ENCODE measurements at places on chromosomes 5 and 9.

DNA sequence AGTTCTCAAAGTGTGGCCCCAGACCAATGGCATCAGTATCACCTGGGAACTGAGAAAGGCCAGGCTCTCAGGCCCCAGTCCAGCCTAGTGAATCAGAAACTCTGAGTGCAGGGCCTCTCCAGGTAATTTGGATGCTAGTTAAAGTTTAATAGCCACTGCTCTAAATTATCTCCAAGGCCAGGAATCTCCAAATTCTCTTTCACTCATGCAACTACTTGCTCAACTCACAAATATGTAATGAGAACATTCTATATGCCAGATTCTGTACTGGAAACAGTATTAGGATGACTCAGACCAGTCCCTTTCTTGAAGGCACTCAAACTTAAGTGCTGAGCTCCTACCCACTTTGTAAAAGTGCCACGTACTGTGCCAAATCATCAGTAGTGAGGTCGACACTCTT, 84.6 kb downstream of the PAPPA start:
- DNase-seq: no peak

- DNase-seq: no peak
These were observed 106.5 kb upstream of the SIMC1 start for GRCh38 chr5:176131771-176132170.

GRCh38 chr5:121949885-121950284, 11.9 kb upstream of the SRFBP1 start:
- no peak for DNase-seq

- DNase-seq: no peak
These were observed 50.1 kb downstream of the FAM78A start for GRCh38 chr9:131226226-131226625.

DNA sequence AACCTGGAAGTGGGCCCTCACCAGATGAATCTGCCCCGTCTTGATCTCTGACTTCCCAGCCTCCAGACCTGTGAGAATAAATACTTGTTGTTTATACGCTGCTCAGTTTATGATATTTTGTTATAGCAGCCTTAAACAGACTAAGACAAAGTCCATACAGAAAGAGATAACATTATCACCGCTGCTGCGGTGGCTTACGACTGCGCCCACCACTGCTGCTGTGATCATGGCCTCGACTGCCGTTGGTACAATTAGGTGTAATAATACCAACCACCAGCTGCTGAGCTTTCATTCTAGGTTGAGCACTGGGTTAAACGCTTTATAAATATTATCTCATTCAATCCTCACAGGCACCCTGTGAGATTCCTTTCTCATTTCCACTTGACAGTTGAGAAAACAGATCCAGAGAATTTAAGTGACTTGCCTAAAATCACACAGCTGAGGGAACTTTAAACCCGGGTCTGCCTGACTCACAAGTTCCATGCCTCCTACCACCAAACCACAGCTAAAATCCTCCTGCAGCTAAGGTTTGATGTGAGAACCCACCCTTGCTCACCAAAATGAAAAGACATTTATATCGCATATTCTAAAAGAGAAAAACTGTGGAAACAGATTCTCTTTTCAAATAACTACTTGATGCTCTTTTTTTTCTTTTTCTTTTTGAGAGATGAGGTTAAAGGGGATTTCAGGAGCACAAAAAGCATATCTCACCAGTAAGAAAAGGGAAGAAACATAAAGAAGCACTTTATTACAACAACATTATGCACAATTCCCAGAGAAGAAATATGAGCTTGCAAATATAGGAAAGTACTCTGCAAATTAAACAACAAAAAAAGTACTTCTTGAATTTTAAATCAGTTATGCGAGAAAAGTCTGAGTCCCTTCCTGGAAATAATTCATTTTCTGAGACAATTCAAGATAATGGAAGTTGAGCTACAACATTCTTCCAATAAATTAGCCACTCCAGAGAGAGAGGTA, 23.9 kb downstream of the GOLM1 start:
- DNase-seq: no peak

GRCh38 chr9:70073193-70073592, 29.5 kb downstream of the MAMDC2 start:
- DNase-seq: no peak

GRCh38 chr9:134130503-134131375, 5.1 kb upstream of the WDR5 start:
- peak; percentile 90 for DNase-seq

DNA sequence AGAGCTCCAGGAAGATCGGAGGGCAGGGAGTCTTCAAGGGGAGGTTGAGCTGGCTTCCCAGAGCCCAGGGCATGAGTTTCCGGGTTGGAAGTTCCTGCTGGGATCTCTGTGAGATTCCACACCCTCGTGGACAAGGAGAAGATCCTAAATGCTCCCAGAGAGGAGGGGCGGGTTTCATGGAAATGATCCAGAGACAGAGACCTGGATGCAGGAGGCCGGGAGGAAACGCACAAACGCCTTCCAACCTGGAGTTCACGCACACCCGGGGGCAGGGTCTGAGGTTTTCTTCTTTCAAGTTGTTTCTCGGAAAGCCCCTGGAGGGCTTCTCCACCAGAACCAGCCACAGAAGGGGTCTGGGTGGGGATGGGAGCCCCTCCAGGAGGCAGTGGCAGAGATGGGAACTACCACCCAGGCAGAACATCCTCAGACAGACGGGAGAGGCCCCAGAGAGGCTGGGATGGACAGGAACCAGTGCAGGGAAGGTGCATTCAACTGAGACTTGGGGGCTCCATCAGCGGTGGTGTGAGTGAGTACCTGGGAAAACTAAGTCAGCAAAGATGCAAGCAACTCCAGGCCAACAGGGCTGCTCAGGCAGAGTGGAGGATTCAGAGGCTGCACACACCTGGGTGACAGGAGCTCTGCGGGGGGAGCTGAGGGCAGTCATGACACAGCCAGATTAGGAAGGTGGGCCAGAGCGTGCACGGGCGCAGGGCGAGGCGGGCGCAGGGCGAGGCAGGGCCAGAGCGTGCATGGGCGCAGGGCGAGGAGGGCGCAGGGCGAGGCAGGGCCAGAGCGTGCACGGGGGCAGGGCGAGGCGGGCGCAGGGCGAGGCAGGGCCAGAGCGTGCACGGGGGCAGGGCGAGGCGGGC, 52.1 kb upstream of the EXOC3 start:
- DNase-seq: no peak

GRCh38 chr9:130665431-130666392, 1.3 kb downstream of the PRDM12 start:
- DNase-seq: peak; percentile 45

GRCh38 chr5:18395126-18396110, 761.2 kb downstream of the TAF11L14 start:
- no peak for DNase-seq

Measured in ELF-1 (cell line).